DMS53 (cell line): ENCODE measurements at places on chromosomes 12 and 14.
A peak's percentile ranks its signal among the peaks of the same experiment; 100 is the strongest.

- peak; percentile 96 for DNase-seq
Measured at GRCh38 chr12:48000878-48001504, 3.3 kb downstream of the COL2A1 start.

GRCh38 chr12:53096759-53097158, 708 bp upstream of the IGFBP6 start:
- no peak for DNase-seq

GRCh38 chr14:95274279-95274678, 45.4 kb downstream of the CLMN start:
- peak; percentile 91 for DNase-seq

DNA sequence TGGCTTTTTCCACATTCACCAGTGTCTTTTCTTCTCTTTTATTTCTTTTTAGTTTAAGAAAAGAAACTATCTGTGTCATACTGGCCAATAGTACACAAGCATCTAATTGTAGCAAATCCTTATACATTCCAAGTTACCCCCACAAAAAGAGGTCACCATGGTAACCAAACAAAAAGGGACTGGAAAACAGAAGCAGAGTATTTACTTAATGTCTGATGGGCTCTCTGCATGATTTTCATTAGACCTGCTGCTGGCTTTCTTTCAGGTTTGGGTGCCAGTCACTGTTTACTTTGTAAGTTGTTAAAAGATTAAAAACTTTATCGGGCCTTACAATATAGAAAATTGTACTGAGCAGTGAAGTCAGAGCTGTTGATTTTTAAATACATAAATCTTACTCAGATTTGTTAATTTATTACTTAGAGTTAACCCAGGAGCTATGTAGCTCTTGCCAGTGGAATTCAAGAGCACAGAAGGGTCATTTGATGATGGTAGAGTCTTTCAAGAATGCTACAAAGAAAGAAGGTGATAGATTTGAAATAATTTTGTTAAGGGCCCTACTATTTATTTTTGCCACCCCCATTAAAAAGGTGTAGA, 123.9 kb downstream of the BRMS1L start:
- peak; percentile 71 for DNase-seq

GRCh38 chr12:102797528-102797927, 119.5 kb downstream of the PAH start:
- DNase-seq = no peak

GRCh38 chr14:95092723-95093122, 64.6 kb downstream of the DICER1 start:
- no peak for DNase-seq

DNA sequence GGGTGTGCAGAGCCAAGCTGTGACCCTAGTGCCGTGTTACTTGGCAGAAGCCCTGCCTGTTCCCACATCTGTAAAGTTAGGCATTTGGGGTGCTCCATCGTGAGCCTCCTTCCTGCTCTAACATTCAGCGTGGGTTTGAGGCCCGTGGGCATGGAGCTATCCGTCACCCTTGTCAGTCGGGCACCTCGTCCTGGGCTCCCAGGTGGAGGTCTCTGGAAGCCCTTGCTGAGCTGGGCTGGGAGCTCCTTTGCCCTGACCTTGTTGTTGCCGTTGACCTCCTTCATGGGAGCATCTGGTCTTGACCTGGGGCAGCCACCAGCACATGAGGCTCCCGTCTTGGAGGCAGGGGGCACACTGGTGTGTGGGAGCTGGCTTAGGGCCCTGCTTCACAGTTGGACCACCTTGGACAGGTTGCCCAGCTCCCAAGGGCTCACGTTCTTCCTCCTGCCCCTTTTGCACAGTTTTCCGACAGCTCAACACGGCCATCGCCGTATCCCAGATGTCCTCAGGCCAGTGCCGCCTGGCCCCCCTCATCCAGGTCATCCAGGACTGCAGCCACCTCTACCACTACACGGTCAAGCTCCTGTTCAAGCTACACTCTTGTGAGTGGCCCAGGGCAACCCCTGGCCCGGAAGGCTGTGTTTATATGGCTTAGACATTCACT, 18.5 kb downstream of the HIP1R start:
- no peak for DNase-seq

DNA sequence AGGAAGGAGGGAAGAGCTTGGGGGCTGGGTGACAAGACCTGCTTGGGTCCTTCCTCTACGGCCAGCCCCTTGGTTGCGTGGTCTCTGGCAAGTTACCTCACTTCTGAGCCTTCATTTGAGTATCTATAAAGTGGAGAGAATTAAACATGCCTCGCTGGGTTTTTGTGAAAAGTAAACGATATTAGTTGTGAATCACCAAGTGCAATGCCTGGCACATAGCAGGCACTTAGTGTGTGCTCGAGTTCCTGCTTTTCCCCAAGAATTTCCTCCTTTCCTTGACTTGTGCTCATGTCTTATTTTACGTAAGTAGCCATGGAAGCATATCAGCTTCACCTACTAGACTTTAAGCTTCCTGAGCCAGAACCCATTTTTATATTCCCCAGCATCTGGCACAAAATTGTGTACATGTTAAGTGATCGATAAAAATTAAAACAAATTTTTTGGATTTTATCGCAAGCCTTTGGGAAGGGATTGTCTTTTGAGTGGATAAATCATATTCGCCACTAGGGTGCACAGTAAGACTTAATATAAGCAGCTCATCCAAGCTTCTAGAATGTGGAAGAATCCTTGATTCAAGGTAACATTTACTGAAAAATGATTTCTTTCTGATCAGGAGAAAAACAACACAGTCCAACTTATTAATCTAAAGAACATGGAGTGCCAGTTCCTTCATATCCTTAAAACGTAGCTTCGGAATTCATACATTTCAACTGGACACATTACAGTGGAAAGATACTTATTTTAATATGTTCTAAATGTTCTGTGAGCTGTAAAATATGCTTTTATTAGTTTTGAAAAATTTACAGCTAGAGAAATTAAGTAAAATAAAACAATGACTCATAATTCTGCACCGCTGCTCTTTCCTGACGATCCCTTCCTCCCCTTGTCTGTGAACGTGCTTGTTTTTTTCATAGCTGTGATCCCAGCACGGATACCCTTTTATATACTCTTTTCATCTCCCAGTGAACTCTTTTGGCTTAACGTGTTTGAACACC, 62.0 kb downstream of the SLC25A47 start:
- DNase-seq = peak; percentile 61

GRCh38 chr14:96792003-96792402, 5.2 kb upstream of the VRK1 start:
- DNase-seq = no peak

GRCh38 chr14:87325741-87326140, 667.2 kb downstream of the GALC start:
- DNase-seq = no peak

- DNase-seq = peak; percentile 89
Measured at GRCh38 chr14:91372671-91373495, 44.7 kb downstream of the CCDC88C start.

DNA sequence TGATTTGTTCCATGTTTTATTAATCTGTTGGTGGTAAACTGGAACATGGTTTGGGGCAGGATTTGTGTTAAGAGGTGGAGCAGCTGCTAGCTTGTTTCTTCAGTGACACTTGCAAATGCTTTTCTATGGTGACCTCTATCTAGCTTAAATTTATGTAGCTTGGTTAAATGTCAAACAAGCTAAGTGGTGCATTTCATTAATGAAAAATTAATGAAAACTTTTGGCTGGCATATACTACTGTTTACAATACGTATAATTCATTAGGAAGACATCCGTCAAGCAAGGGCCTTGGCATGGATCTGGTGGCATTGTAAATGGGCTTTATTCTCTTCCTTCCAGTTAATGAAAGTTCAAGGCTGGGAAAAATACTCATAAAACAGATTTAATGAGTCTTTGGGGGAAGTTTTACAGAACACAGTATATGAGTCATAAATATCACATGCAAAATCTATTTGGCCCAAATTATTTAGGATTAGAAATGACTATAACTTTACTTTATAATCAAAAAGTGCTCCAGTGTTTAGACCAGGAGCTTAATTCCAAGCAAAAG, 807.7 kb upstream of the SEL1L start:
- DNase-seq = no peak

- DNase-seq = no peak
Measured at GRCh38 chr12:14482886-14483285, 84.8 kb downstream of the PLBD1 start.

GRCh38 chr14:24131549-24131966, 1.1 kb downstream of the FITM1 start:
- no peak for DNase-seq

DNA sequence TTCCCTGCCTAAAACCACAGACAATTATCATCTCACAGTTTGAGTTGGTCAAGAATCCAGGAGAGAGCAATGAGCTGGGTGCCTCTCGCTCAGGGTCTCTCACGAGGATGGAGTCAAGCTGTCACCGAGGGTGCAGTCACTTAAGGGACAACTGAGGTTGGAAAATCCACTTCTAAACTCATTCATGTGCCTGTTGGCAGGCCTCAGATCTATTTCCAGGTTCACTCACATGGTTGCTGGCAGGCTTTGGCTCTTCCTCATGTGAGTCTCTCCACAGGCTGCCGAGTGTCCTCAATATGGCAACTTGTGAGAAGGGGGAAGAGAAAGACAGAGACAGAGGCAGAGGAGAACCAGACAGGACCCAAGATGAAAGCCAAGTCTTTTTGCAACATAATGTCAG, 10.5 kb upstream of the OR10P1 start:
- no peak for DNase-seq

DNA sequence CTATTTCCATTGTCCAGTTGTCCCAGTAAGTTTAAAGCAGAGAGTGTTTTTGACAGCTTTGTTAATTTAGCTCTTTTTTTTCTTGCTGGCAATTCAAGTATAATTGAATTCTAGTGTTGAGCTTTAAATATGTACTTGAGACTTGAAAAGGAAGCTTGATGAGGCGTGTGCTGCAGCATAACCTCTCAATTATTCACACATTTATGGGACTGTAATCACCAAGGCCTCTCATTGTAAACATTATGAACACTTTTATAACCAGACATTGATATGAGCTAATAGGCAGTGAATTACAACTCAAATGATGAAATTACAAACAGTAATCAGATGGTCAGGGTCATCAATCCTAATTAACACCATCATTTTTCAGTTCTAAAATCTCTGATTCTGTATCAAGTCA, 378.0 kb upstream of the DDHD1 start:
- no peak for DNase-seq

DNA sequence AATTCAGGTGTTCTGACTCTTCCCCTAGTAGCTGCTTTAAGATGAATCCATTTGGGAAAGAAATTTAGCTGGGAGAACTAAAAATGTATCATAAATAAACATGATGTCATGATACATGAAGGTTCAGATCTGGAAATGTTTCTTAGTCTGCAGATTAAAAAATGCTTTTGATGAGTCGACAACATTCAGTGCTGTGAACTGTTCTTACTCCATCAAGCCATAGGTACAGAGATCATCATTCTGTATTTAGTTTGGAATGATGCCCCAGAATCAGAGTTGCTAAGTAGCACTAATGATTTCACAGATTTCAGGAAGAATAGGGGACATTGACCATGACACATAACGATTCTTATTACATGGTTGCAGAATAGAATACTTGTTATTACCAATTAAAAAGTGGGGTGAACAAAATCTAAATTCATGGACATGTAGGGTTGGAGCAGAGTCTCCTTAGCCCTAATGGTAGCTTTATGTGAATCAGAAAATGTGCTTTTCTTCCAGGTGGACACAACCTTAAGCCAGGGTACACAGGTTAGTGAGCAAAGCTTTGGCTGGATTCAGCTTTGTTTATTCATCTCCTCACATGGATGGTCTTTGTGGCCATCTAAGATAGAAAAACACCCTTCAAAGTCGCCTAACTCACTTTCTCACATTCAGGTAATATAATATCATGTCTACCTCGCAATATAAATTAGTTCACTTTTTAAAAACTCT, 205.4 kb upstream of the SEL1L start:
- DNase-seq = no peak

DNA sequence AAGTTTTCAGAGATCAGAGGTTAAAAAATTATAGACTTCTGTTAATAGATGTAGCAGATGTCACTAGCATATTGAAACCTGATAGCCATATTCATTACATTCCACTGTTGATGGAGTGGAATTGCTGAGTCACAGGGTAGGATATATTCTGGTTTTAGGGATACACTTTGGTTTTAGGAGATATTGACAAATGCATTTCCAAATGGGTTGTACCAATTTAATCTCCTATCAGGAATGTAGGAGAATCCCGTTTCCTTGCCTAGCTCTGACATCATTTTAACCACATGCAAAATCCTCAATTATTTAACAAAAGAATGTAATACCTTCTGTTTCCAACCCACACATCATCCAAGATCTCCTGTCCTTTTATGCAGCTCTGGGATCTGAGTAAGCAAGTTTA, 30.7 kb upstream of the ESR2 start:
- DNase-seq = peak; percentile 68

DNA sequence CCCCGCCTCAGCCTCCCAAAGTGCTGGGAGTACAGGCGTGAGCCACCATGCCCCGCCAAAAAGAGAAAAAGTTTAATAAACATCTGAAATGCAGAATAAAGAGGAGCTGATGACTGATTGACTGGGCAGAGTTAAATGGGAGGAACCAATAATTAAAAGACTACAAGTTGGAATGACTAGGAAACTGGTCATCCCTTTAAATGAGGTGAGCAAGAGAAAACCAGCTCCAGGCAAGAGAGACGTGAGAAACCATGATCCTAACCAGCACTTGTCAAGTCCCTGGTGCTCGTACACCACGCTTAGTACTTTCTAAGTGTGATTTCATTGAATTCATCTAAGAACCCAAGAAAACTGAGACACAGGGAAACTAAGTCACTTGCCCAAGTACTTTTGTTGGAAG, 47.9 kb downstream of the MAP1LC3B2 start:
- DNase-seq = no peak

DNA sequence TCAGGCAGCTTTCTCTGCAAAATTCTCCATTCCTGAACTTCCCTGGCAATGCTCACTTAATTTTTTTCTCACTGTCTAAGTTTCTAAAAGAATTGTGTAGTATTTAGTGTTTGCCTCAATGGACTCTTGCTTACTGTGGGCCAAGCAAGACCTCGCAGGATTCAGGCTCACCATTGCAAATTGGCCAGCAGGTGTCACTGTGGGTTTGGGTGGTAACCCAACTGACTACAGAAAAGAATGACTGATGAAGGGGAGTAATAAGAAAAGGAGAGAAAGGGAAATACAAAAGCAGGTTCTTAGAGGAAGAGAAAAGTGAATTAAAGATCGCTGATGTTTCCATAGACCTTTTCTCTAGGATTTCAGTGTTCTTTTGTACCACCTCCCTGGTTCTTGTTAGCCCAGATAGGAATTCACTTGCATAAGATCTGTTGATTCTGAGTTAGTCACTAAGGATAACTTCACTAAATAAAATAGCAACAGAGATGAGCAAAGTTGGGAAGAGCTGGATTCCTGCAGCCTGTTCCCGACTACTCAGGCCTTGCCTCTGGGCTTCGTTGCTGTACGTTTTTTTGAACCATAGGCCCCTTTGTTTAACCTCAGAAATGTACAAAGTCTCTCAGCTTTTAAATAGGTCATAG, 386.5 kb upstream of the DDHD1 start:
- DNase-seq = peak; percentile 82

DNA sequence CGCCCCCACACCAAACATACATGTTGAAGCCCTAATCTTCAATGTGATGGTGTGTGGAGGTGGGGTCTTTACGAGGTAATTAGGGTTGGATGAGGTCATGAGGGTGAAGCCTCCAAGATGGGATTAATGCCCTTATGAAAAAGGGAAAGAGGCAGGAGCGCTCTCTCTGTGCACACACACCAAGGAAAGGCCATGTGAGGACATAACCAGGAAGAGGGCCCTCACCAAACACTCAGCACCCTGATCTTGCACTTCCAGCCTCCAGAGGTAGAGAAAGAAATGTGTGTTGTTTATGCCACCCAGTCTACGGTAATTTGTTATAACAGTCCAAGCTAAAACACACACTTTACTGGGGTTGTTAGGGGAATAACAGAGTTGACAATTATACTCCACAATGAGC, 14.6 kb upstream of the PITPNM2 start:
- peak; percentile 61 for DNase-seq

GRCh38 chr12:126182619-126183236, 1117.5 kb downstream of the AACS start:
- DNase-seq = no peak
